ENCODE measurements at places on chromosomes 12 and 14.

DNA sequence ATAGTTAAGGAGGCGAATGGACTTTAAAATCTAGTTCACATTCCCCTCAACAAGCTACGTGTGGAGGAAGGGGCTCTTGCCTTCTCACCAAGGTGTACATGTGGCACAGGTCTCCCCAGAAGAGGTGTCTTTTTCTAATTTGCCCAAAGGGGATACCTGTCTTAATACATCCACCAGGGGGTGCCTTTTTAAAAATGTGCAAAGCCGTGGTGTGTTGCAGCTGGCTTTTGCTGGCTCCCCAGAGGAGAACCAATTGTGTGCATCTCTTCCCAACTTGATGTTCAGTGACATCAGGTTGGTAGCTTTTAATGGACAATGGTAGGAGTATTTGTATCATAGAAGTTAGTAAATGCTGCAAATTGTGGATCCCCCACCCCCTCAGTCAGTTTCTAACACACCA, 33.8 kb downstream of the CREBL2 start:
- DNase-seq = no peak

GRCh38 chr14:32719601-32720000, 219.1 kb upstream of the NPAS3 start:
- no peak for DNase-seq

DNA sequence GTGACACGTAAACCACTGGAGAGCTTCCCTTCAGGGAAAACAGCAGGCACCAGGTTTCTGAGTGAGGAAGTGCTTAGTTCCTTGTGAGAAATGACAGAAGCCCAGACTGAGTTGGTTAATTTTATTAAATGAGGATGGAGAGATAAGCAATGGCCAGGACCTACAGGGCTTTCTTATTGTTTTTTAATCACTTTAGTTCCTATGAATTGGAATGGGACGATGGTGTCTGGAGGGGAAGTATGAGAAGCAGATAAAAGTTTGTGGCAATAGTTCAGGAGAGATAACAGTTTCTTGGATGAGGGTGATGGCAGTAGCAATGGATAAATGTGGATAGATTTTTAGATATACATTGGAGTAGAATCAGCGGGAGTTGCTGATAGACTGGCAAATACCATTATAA, 86.5 kb upstream of the PTPRR start:
- no peak for DNase-seq

DNA sequence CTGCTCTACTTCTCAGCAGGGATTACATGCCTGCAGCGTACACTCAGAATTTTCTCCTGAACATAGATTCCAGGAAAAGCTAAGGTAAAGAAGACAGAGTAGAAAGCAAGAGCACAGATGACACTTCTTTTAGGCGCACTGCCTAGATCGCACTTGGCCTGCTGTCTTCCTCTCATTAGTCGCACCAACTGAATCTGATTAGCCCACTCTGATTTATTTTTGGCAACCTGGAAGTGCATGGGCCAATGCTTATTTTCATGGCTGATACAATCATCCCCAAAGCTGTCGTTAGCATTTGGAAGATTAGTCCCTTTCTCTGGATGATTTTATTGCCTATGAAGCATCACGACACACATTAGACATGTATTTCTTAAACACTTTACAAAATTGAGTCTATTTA, 152.5 kb downstream of the PTPRO start:
- peak; percentile 0 for DNase-seq

Measured in DMS 273 treated with DMSO at 0.1 percent for 48 hours (cell line).